Coronary artery (tissue), 2 donors: ENCODE measurements at places on chromosomes 5 and 9.

DNA sequence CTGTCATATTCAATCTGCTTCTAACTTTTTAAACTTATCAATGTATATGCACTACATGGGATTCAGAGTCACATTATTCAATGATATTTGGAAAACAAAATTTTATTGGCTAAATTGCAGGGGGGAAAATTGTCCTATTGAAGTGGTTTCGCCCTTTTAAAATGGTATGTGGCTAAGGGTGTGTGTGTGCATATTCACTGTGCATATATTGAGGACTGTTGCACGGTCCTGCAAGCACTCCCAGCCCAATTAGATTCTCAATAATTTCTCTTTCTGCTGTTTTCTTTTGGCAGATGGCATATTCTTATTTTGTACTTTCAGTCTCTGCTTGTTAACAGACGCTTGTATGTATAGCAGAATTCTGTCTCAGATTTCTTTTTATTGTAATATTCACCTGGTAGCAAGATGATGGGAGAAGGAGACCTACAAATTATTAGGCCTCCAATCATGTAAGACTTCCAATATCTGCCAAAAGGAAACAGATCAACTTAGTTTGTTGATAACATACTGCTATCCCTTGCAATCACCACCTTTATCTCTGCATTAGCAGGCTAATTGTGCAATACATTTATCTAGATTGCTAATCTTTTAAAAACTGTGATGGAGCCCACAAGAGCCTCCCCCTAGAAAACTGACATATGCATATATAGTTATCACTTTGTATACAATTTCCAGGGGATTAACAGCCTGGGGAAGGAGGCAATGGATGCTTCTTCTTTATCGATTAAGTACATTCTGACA lies 411.5 kb downstream of the PLK2 start:
- DNase-seq, result no peak

DNA sequence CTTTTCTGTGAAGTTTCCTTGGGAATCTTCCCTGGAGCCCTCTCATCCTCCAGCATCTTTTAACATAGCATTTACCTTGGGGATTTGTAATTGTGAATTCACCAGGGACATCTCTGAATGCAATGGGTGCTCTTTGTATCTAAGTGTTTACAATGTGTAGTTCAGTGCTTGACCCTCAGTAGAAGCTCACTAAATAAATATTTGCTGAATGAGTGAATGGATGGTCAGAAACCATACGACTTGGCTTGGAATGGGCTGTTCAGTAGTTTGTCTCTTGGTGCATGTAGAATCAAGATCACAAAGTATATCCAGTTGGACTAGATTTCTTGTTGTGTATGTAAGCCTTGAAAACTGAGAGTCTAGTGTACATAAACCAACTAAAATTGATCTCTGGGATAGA lies 81.8 kb upstream of the MEF2C start:
- DNase-seq, result no peak

DNA sequence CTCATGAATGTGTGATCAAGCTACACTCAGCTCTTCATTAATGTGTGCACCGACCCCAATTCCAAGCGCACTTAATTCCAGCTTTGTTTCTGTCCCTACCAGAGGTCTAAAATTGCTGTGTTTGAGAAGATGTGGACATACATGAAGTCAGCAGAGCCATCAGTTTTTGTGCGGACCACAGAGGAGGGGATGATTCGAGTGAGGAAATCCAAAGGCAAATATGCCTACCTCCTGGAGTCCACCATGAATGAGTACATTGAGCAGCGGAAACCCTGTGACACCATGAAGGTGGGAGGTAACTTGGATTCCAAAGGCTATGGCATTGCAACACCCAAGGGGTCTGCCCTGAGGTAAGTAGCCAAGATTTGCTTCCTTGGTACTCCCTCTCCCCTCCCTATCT lies 268.6 kb downstream of the FAM114A2 start:
- no peak for DNase-seq

DNA sequence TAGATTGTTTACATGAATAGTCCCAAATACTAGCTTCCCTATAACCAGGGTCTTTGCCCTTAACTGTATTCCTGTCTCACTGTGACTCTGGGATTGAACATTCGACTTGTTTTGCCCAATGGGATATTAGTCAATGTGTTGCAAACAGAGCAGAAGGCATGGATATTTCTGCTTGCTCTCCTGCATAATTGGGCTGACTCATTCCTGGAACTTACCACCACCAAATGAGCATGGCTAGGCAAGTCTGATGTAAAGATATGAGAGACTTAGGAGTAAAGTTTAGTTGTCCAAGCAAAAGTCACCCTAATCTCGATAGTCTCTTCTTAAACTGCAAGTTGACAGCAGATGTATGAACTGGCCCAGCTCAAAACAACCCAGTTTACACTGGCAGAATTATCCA lies 273.5 kb upstream of the CCNG1 start:
- no peak for DNase-seq

DNA sequence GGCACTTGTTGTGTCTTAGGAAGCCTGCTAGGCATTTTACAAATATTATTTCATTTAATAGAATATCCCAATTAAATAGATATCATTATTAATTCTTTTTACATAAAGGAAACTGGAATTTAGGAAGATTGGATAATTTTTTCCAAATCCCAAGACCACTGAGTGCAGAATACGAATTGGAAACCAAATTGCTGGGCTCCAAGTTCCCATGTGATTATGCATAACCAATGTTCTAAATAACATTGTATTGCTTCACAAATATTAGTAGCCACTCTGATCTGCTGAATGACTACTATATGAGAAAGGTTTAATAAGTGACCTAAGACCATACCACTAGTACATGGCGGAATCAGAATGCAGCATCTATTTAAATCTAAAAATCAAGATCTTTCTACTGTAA lies 57.7 kb downstream of the ALDH1A1 start:
- DNase-seq, result no peak

GRCh38 chr9:34246453-34246852 lies 67.6 kb downstream of the UBAP1 start:
- no peak for DNase-seq

GRCh38 chr5:102018690-102019089 lies 277.4 kb downstream of the SLCO4C1 start:
- DNase-seq, result no peak
